ENCODE measurements at places on chromosomes 6 and 20.

- DNase-seq = no peak
Measured at GRCh38 chr20:11780765-11781369, 136.8 kb upstream of the BTBD3 start.

DNA sequence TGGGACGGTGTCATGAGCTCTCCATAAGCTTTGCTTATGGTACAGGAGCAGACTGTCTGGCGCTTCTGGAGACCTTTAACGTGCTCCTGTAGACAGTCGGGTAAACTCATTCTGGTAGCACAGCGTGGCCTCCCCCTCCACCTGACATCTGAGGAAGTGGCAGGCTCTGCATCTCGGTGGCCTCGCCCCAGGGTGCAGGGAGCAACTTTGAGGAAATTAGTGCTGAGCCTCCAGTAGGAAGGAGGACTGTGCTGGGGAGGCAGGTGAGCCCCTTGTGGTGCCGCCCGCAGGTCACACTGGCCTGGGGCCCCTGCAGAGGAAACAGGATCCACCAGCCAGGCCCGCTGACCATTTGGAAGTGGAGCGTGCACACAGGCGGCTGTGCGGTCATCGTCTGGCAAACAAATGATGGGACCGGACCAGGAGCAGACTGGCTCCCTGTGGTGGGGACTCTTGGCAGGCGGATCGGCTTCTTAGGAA lies 57.9 kb downstream of the SYNJ2 start:
- DNase-seq = no peak

- no peak for DNase-seq
Measured at GRCh38 chr6:125165256-125165655, 11.7 kb downstream of the TPD52L1 start.

GRCh38 chr6:26105109-26105730 lies 18.0 kb downstream of the HFE start:
- no peak for DNase-seq
